ENCODE measurements at places on chromosomes 2 and 18. TPM values are rescaled to one million over a fixed set of nuclear protein-coding genes. Genes with fewer than 3 reads are reported as not detected.
A peak's percentile ranks its signal among the peaks of the same experiment; 100 is the strongest.

ANKRD30BL gene
- total RNA-seq: not detected

PSD4 gene
- 2.2 TPM for total RNA-seq

TUBA4B gene
- not detected for total RNA-seq

AQP12A gene
- not detected for total RNA-seq

SKA1 gene
- total RNA-seq: 0.44 TPM

NEU2 gene
- total RNA-seq: not detected

TP53I3 gene
- 7.5 TPM for total RNA-seq

- DNase-seq: no peak
Measured at GRCh38 chr18:47149457-47150028, 757 bp downstream of the HDHD2 start.

DNA sequence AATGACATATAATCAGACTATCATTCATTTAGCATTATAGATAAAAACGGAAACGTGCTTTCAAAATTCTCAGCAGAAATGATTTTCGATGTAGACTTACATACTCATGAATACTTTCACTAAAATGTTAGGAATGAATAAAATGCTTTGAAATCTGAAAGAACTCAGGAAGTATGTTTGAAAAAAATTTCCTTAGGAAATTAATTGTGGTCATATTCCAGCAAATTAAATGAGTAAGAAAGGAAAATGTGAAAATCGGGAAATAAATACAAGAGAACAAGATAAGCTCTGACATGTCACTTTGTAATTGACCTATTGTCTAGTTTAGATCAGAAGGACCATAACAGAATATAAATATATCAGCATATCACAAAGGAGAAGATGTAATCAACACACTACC lies 981.0 kb upstream of the CDH2 start:
- no peak for DNase-seq

DNA sequence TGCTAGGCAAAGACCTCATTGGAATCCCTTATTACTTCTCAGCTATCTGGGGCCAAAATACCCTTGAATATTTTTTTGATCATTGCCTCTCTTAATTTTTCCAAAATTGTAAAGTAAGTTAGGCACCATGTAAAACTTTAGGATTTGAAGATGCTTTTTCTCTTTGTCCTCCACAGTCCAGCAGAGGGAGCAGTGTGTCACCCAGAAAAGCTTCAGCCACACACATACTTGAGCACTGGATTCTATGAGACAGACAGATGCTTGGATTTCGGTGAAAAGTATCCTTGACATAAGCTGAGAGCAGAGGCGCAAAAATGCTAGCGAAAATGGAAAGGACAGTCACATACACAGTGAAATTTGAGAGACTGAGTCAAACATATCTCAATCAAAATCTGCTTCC lies 74.7 kb upstream of the KCNJ3 start:
- DNase-seq: no peak

GRCh38 chr18:13551305-13551603 lies 175.1 kb downstream of the FAM210A start:
- no peak for DNase-seq

DNA sequence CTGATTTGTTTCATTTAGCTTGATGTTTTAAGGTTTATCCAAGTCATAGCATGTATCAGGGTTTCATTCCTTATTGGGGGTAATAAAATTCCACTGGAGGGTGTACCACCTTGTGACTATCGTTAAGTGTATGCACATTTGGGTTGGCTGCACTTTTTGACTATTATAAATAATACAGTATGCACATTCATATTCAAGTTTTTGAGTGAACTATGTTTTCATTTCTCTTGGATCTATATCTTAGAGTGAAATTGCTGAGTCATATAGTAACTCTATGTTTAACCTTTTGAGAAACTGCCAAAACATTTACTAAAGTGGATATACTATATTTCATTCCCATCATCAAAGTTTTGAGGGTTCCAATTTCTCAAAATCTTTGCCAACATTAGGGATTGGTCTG lies 952.7 kb downstream of the TDRD15 start:
- DNase-seq: no peak

- DNase-seq: no peak
Measured at GRCh38 chr2:37599688-37600525, 71.5 kb downstream of the CDC42EP3 start.

GRCh38 chr2:16870491-16871076 lies 204.9 kb upstream of the CYRIA start:
- DNase-seq: no peak

DNA sequence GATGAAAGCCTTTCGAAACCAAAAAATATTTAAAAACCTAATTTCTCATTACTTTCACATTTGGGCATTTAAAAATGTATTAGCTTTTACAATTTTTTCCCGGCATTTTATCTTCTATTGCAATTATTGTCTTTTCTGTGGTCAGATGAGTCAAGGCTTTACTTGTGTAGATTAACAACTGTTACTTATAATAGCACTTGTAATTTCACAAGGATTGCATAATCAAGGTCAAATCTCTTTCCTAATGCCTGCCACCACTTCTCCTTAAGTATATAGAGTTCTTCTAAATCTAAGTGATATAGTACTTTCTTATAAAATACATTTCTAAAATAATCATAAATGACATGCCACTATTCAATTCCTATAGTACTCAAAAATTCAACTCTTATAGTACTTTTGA lies 67.2 kb downstream of the SLC8A1 start:
- no peak for DNase-seq

DNA sequence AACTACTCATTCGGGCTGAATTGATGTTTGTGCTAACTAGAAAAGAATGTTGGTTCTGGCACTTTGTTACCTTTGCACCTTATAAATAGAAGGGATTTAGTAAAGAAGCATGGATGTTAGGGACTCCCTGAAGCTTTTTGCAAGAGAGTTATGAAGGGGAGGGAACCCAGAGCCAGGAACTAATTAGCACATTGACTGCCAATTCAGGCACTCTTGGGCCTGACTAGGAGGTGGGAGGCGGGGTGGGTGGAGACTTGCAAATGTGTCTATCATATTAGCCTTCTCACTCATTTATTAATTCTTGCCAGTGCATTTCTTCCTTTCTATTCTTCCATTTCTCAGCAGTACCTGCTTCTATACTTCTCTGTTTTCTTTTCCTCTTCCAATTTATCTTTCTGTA lies 1022.4 kb downstream of the TMEM182 start:
- no peak for DNase-seq

DNA sequence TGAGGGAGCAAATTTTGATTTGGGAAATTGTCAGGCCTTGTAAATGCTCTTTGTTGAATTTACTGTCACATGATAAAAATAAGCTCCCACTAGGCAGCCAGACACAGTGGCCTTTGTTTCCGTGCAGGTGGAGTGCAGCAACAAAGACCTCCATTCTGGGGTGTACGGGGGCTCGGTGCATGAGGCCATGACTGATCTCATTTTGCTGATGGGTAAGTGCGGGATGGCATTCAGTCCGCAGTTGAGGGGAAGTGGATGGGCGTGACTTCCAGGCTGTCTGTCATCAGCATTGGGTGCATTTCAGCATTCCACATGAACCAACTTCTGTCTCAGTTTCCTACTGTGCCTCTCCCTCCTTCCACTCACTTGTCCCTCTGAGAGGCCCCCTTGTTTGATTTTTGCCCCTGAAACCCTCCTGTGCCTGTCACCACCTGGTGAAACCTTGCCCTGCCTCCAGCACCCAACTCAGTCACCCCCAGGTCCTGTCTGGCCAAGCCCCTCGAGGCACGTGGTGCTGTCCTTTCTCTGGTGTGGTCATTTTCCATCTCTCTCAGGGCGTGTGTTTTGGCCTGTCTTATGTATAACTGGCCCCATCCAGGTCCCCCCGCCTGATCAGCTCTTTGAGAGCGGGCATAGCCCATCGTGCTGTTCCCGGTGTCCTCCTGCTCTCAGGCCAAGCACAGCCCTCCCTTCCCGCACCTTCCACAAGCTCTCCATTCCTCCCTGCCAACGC lies 16.3 kb downstream of the CNDP2 start:
- no peak for DNase-seq

GRCh38 chr18:41395695-41396094 lies 559.3 kb upstream of the PIK3C3 start:
- no peak for DNase-seq

GRCh38 chr2:45962177-45962921 lies 310.9 kb downstream of the PRKCE start:
- peak; percentile 72 for DNase-seq

- no peak for DNase-seq
Measured at GRCh38 chr2:201164166-201164565, 18.8 kb upstream of the CASP10 start.

DNA sequence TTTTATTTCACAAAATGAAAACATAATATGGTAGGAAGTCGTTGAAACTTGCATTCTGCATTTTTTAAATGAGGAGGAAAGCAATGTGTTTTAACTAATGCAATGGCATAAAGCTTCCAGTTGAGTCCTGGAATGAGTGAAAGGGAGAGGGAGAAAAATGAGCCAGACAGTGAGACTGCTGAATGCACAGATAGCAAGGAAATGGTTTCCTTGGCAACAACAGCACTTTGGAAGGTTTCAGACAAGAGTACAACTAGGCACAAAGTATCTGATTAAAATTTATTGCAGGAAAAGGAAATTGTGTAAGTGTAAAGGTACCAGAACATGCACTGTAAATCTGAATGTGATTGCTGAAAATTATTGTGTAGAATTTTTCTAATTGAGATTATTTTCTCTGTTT lies 320.1 kb upstream of the KYNU start:
- DNase-seq: no peak

DNA sequence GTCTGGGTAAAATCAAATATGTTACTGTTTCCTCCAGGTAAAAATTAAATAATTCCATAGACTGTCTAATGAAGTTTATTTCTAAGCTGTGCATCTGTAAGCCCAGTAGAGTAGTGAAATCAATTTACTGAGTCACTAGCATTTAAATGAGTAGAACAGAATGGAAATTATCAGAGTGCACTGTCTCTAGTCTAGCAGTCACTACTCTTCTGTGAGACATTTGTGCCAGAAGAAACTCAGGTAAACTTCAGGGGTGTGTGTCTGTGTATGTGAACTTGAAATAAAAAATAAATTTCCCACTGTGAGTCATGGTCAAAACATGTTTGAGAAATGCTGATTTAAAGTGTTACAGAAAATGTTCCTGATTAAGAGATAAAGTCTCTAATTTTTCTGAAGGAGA lies 146.4 kb downstream of the RIF1 start:
- DNase-seq: no peak

DNA sequence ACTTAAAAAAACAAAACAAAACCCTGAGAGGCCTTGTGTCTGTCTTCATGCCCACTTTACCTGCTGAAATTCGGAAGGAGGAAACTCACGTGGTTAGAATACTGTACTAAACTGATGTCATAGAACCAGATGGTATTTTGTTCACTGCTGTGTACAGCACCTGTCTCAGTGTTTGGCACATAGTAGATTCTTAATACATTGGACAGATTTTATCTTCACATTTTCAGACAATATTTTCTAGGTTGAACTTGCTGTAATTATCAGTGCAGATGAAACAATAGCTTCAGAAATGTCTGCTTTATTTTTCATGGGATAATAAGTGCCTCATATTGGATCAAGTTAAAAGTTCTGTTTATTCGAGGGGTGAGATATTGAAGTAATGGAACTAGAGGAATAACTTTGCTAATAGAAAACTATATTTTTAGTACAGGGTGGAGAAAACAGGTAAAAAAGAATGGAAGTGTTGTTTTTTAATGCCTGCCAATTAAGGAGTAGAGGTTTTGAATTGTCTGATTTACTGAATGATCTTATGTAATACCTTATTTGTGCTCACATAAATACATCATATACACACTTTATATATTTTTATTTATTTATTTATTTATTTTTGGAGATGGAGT lies 23.7 kb downstream of the DDX1 start:
- DNase-seq: no peak

- no peak for DNase-seq
Measured at GRCh38 chr2:14936426-14936825, 303.9 kb downstream of the LRATD1 start.

DNA sequence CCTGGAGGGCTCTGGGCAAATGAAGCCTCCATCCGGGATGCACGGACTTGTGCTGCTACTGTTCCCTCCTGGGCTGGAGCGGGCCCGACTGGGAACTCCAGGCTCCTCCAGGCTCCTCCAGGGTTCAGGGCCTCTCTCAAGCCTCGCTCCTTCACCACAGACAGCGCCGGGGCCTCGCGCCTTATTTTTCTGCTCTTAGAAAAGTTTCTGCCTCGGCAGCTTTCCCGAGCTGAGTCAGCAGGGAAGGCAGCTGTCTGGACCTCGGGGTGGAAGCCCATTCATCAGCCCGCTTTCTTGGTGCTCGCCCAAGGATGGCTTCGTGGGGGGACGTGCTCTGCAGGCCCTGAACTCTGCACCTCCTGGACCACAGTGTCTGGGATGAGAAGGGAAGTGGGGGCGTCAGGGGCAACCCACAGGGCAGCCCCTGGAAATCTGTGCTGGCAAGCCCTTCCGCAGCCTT lies 12.9 kb upstream of the TEX51 start:
- DNase-seq: peak; percentile 17

DNA sequence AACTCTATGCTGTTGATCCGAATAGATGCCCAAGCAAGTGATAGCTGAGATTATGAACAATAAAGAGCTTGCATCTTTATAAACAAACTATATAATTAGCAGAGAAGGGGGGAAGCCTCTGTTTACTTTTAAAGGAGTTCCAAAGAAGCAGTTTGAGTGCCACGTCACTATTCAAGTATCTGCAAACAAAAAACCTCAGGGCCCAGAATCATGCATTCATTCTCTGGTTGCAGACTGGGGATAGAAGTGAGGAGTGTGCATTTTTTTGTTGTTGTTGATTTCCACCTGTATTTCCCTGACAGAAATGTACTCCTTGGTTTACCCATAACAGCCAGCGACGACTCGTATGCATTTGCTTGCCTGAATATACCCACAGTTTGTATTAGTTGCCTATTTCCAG lies 264.3 kb downstream of the PTGR3 start:
- DNase-seq: no peak

GRCh38 chr2:102601730-102602129 lies 17.6 kb upstream of the SLC9A2 start:
- DNase-seq: no peak

DNA sequence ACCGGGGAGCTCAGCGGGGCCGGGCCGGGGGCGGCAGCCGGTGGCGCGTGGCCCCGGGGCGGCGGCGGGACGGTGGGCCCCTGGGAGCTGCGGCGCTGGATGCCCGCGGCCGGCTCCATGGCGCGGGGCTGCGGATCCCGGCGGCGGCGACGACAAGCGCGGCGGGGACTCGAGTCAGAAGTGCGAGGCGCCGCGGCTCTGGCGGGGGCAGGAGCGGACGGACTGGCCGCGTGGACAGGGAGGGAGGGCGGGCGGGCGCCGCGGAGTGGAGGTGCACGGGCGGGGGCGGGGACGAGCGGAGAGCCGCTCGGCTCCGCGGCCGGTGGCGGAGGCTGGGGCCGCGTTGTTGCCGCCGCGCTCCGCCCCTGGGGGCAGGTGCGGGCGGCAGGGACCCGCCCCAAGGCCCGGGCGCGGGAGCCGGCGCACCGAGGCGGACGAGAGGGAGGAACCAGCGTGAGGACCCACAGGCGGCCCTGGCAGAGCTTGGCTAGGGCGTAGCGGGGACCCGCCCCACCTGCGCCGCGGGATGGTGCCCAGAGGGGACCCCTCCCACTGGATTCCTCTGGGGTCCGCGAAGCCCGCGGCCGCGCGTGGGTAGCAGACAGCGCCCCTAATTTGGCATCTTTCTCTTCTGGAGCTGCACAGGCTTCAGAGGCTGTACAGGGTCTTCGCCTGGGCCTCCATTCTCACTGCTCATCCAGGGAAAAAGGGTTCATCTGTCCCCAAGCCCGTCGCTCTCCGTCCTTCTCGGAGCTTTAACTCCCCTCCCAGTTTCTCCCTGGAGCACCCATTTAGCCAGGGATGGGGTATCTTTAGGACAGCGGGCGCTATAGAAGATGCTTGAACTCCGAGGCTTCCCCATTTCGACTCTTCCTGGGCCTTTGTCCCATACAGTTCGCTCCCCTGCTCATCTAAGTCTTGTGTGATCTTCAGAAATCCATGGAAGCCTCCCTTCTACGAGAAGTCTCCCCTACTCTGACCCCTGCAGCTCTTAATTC lies at the start of gene TMEM163:
TMEM163 (minus strand) TSS at position 184 of the 998 bp plus-strand sequence.
- no peak for DNase-seq
